Globus pallidus (tissue), 1 donor: ENCODE measurements at places on chromosomes 4 and X.

DNA sequence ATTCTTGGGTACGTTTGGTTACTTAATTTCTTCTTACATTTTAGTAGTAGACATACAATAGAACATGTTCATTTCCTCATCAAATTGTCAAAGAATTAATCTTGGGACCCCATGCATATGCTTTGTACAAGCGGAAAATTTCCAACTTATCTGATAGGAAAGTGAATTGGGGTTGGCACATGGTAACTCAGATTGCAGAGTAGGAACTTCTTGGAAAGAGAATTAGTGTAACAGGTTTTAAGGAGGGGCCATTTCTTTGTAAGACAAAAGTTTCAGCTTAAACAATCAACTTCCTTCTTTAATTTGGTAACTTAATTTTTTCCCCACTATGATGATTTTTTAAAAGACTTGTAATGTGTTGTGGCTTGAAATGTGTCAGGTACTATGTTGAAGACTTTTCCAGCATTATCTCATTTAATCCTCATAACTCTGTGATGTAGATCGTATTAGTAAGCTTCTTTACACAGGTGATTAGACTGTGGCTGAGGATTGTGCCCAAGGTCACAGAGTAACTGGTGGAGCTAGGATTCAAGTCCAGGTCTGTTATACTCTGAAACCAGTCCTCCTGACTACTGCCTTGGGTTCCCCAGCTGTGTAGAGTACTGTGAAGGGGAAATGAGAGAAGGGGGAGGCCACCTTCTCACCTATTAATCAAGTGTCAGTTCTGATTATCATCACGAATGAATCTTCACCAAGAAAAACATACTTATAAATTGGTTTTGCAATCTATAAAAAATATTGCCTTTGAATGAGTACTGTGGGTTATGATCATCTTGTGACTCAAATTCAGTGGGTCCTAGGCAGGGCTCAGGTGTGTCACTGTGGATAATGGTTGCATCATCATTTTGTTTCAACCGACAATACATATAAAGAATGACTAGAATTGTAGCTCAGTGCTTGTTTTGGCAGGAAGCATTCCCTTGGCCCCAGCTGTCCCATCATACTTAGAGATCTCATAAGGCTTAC, 4.3 kb downstream of the GK start:
- no peak for DNase-seq

DNA sequence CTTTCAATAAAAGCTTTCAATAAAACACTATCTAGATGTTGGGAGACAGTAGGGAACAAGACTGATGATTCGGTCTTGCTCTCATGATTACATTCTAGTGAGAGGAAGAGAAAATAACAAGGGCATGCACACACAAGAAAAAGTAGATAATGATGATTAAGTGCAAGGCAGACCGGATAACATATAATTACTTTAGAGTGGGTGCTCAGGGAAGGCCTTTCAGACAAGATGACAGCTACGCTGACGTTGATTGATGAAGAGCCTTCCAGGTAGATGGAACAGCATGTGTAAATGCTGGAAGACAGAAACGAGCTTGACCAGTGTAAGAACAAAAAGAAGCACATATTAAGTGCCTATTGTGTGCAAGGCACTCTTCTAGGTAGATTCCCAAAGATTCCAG, 43.4 kb downstream of the TXK start:
- no peak for DNase-seq

DNA sequence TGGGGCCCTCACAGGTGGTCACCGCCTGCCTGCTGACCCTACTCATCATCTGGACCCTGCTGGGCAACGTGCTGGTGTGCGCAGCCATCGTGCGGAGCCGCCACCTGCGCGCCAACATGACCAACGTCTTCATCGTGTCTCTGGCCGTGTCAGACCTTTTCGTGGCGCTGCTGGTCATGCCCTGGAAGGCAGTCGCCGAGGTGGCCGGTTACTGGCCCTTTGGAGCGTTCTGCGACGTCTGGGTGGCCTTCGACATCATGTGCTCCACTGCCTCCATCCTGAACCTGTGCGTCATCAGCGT, 652 bp downstream of the DRD5 start:
- DNase-seq = no peak

DNA sequence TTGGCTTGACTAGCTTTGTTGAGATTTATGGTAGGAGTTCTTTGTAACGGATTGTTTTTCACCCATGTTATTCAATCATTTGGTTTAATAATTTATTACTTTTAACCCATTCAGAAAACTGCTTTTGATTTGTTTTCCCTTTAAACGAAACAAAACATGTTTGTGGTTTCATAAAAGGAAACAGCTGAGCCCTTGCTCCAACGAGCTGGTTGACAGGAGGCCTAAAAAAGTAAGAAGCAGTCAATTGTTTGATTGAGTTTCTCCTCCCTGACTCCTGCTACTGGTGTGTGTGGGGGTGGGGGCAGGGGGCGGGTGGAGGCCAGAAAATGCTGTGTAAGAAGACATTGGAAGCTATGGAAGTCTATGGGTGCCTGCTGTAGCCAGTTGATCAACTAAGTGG, 102.8 kb downstream of the CHRDL1 start:
- DNase-seq = no peak

DNA sequence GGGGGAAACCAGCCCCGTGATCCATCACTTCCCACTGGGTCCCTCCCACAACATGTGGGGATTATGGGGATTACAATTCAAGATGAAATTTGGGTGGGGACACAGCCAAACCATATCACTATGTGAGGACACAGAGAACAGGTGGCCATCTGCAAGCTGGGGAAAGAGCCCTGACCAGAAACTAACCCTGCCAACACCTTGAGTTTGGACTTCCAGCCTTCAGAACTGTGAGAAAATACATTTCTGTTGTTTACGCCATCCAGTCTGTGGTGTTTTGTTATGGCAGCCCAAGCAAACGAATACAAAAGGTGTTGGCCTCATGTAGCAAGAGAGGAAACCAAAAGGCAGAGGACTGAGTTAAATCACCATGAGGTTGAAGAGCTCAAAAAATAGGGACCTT, 169.9 kb upstream of the TENM3 start:
- no peak for DNase-seq

GRCh38 chr4:124227981-124228380, 484.6 kb downstream of the ANKRD50 start:
- no peak for DNase-seq

DNA sequence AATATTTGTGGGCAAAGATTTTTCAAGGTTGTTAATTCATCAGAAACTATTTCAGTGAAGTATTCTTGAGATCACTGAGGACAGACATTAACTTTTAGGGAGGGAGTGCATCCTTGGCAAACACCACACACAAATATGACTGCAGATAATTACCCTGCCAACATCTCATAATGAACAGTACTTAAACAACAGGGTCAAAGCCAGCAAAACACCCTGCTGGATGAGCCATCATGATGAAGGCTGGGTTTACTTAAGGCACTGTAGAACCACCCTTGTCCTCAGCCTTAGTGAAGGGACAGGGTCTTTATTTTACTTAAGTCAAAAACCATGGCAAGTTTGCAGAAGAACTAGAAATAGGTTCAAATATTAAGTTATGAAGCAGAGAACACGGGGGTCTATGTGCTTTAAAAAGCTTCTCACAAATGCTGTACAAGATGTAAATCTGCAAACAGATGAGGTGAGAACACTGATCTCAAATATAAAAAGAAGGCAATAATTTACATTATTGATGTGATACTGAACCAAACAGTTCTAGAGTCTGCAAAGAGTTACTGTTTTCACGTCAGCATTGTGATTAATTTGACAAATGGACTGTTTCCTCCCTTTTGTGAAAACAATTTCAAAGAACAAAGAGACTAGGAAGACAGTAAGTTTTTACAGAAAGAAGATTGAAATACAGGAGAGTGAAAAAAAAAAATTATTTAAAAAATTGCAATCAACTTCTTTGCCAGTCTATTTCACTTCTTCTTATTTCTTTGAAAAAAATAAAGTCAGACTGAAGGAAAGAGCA, 28.2 kb downstream of the TAPT1 start:
- DNase-seq = no peak
